ENCODE measurements at places on chromosomes 6 and 20.

DNA sequence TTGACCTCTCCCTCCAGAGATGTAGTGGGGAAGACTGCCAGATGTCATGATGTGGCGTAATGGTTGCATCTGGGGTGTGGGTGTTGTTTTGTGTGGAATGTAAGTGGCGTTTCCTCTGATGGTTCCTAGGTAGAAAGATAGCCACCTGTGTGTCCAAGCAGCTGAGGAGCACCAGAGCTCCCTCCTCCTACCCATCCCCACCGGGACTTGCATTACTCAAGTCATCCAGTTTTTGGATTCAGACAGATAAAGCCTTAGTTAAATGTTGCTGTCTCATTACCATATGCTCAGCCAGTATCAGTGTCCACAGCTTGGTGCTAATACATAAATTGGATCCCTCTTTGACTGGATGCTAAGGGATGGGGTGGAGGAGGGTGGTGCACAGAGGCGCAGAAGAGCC is 282.3 kb downstream of the TBC1D7 start:
- no peak overlapping the region for H3K27ac ChIP-seq
- H3K4me3 ChIP-seq, result no peak overlapping the region
- H3K27me3 ChIP-seq, result no peaks in the 10 kb centered on the region
- peaks cover 27% of the 10 kb centered on the region for H3K4me1 ChIP-seq
- H3K36me3 ChIP-seq, result no peaks in the 10 kb centered on the region

- H3K4me1 ChIP-seq, result peaks cover 42% of the 10 kb centered on the region
- H3K36me3 ChIP-seq, result peaks cover 8% of the 10 kb centered on the region
- H3K4me3 ChIP-seq, result peak overlapping the region; percentile 27
- peak overlapping the region; percentile 35 for H3K27ac ChIP-seq
- H3K27me3 ChIP-seq, result no peaks in the 10 kb centered on the region
- no peak for DNase-seq
Measured at GRCh38 chr6:106525107-106525881, 104.0 kb downstream of the RTN4IP1 start.

DNA sequence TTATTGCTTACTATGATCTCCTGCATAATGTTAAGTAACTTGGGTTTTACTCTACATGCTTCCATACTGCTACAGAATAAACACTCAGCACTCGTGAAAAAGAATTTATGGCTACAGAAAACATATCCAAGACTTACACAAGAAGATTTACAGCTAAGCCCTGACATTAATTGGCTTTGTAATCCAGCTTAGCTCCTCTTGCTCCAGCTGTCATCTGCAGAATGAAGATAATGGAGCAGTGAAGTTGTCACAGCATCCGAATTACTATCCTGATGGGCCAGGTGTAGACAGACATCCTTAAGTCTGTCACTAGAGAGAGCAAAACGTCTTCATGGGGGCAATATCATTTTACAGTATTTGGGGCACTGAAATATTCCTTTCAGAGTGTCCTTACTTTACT is 155.3 kb downstream of the PRKN start:
- no peak overlapping the region for H3K27ac ChIP-seq
- no peak overlapping the region for H3K4me3 ChIP-seq
- H3K27me3 ChIP-seq, result no peaks in the 10 kb centered on the region
- no peak for DNase-seq

DNA sequence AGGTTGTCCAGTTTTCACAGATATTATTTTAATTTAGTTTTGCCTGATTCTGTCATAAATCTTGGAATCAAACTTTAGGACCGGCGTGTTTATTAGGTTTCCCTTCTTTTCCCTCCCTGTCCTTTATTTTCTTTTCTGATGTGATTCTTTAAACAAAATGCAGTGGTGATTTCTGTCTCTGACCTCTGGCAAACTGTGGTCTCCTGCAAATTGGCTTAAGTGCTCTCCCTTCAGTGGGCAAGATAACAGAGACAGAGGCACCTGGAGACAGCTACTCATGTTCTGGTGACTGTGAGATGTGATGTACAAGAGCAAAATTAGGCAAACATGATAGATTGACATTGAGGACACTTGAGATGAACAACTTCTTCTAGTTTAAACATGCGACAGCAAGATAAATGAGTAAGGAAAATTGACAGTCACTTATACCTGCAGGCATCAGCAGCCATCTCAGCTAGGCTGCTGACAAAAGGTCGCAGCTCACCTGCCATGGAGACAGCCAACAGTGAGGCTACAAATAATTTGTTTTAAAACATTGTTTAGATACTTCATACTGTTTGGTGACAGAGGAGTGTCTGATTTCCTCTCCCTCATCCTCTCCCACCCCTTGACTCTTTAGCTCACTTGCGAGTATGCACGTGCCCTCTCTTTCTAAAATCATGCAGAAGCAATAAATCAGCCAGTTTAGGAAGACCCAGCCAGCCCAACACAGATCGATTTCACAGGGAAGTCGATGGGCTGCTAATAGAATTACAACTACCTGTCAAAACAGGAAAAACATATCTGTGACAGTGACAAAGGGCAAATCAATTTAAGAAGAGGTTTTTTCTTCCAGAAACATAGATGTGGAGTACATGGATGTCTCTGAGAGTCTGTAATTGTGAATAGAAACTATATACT is 63.4 kb upstream of the MAP3K7 start:
- no peak overlapping the region for H3K4me3 ChIP-seq
- H3K27me3 ChIP-seq, result no peaks in the 10 kb centered on the region
- DNase-seq, result no peak
- H3K36me3 ChIP-seq, result no peaks in the 10 kb centered on the region
- no peaks in the 10 kb centered on the region for H3K4me1 ChIP-seq

- H3K4me1 ChIP-seq, result peaks cover 5% of the 10 kb centered on the region
- no peaks in the 10 kb centered on the region for H3K36me3 ChIP-seq
- H3K4me3 ChIP-seq, result no peak overlapping the region
- H3K27me3 ChIP-seq, result no peaks in the 10 kb centered on the region
Measured at GRCh38 chr6:164749221-164750064, 560.0 kb downstream of the C6orf118 start.

- no peak for DNase-seq
- no peaks in the 10 kb centered on the region for H3K27me3 ChIP-seq
- H3K4me3 ChIP-seq, result no peak overlapping the region
Measured at GRCh38 chr6:15444881-15445280, 199.0 kb downstream of the JARID2 start.

DNA sequence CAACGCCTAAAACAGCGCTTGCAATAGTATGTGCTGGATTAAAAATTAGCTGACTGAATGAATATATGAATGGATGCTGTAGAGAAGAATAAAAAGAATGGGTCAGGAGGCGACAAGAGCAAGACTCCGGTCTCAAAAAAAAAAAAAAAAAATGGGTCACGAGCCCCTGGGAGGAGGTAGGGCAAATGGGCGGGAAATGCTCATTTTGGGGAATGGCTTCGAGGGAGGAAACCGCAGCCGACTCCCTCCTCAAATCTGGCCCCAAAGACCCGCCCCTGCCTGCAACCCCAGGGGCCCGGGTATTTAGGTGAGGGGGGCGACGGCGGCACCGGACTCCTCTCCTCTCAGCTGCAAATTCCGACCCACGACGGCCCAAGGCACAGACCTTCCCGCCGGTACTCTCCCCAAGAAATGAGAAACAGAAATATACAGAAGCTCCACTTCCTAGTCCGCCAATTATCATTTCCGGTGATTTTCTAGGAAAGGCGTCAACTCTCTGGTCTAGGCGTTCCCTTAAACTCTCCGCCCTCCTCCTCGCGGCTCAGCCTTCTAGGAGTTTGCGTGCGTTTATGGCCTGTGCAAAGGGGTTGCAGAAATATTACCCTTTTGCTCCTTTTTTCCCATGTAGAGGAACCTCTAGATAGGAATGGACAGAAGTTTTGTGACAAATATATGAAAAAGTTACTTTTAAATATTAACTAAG is at the start of gene ZNF311:
TSS of gene ZNF311 (minus strand) at position 133 of the 703 bp plus-strand sequence. CDS start 1,361 bp downstream, outside the sequence.
- peak within 1 kb of the TSS; percentile 33 for H3K27ac ChIP-seq
- peaks cover 13% of the 10 kb centered on the region for H3K4me1 ChIP-seq
- peak; percentile 71 for DNase-seq
- H3K27me3 ChIP-seq, result peaks cover 4% of the 10 kb centered on the region
- peak within 1 kb of the TSS; percentile 67 for H3K4me3 ChIP-seq
- H3K36me3 ChIP-seq, result no peaks in the 10 kb centered on the region

Data from suprapubic skin (tissue), 4 donors.